Islet precursor cell (in vitro differentiated cells): ENCODE measurements at places on chromosomes 7 and 10.

DNA sequence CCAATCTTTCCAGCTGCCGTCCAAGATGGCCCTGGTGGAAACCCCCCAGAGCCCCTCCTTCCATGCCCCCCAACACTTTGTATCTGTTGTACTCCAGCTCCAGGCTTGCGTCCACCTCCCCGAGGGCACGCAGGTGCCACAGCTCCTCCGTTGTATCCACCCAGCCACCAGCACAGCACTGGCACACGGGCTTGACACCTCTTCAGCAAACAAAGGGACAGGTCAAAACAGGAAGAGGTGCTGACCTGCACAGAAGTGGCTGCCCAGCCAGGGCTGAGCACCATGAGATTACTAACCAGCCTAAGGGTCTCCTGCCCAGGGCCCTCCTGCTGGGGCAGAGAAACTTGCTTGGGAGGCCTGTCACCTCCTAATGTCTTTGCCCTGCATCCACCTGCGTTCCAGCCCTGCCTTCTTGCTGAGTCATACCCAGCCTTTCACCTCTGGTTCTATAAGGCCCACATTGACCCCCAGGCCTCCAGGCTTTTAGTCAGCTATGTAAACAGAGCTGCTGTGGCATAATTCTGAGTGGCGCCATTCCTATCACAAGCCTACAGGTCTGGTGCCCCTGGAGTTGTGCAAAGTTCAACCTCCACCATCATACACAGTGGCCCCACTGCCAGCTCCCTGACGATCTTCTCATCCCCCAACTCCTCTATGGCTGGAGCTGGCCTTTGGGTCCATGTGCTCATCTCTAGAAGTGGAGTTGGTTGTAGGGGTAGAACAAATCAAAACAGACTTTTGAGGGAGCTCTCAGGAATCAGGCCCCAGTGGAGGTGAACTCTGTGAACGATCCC, 20.9 kb downstream of the SLC29A3 start:
- DNase-seq: peak; percentile 96

DNA sequence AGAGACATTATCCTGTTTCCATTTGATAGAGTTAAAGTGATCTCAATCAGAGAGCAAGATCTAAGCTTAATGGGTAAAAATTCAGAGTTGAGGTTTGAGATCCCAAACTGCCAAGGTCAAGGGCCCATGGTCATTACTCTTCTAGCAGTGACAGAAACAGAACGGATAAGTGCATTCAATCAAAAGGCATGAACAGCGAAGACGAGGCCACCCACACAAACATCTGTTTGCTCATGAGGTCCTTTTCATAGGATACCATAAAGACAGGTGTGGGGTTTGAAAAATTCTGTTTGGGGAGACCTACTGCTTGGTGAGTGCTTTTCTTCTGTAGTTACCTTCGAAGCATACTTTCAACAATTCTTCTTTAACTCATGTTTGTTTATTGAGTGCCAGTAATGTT, 58.3 kb downstream of the SEMA3C start:
- DNase-seq: no peak

GRCh38 chr7:48426331-48426965, 255.2 kb downstream of the ABCA13 start:
- DNase-seq: no peak

GRCh38 chr10:84825330-84825729, 496.9 kb downstream of the CCSER2 start:
- peak; percentile 94 for DNase-seq

GRCh38 chr7:44272456-44272855, 52.9 kb downstream of the CAMK2B start:
- no peak for DNase-seq

- no peak for DNase-seq
These were observed 12.2 kb upstream of the CPA1 start for GRCh38 chr7:130367836-130368746.

GRCh38 chr7:124152859-124153692, 120.2 kb upstream of the TMEM229A start:
- peak; percentile 71 for DNase-seq

DNA sequence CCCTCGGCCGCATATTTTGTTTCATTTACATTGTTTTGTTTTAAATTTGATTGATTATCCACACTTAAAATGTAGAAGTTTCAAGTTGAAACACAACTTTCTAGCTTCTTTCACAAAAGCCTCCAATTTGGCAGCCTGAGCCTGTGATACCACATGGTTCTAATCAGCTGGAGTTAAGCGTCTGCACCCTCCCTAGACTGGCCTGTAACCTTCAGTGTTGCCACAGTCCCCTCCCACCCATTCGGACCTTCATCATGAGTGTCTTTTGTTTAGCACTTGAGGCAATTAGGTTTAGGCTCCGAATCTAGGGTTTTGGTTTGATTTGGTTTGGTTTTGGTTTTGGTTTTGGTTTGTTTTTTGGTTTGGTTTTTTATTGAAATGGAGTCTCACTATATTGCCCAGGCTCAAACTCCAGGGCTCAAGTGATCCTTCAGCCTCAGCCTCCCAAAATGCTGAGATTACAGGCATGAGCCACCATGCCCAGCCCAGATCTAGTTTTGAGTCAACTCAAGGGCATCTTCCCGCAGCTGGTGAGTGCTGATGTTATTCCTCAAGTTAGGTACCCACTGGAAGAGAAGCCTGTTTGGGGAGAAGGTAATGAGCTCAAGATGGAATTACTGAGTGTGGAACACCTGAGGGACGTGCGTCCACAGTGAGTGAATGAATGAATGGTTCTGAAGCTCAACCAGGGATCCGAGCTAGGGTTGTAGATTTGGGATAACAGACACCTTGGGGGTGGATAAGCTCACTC, 201.4 kb downstream of the HECW1 start:
- no peak for DNase-seq

GRCh38 chr10:95350219-95350829, 59.5 kb upstream of the PDLIM1 start:
- no peak for DNase-seq

DNA sequence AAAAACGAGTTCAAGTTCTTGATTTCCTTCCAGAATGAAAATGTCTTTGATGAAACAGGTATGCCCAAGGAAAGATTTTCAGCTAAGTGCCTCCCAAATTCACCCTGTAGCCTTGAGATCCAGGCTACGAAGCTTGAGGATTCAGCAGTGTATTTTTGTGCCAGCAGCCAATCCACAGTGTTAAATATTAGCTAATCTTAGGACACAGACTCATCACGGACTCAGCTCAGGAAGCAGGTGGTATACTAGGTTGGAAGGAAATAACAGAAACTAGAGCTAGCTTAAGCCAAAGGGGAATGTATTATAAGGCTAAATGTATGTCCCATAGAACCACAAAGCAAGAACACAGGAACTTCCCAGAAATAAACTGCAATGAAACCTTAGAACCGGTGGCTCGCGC, 151.0 kb upstream of the PRSS1 start:
- no peak for DNase-seq

DNA sequence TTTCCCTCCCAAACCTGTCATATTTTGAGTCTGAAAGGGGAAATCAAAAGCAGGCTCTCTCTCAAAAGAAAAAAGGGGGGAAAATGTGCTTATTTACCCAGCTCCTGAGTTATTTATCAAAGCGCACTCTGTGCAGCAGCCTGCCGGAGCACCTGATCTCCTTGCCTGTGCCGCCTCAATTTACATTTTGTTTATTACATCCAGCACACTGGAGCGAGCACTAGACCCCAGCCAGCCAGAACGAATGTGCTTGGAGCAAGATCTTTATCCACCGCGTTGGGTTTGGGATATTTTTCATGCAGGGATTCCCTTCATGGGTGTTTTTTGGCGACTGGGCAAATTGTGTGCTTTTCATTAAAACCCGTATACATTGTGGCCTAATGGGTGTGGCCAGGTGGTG, 161.9 kb upstream of the INSYN2A start:
- no peak for DNase-seq

DNA sequence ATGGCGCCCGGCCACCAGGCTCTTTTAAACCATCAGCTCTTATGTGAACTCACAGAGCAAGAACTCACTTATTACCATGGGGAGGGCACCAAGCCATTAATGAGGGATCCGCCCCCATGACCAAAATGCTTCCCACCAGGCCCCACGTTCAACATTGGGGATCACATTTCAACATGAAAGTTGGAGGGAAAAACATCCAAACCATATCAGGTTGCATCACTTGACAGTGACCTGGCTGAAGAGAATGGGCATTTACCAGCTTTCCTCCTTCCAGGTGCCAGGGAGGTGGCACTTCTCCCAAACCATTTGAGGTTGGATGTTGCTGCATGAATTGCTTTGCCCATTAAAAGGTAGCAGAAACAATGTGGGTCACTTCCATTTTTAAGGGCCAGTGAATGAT, 115.6 kb upstream of the TNS3 start:
- DNase-seq: no peak

DNA sequence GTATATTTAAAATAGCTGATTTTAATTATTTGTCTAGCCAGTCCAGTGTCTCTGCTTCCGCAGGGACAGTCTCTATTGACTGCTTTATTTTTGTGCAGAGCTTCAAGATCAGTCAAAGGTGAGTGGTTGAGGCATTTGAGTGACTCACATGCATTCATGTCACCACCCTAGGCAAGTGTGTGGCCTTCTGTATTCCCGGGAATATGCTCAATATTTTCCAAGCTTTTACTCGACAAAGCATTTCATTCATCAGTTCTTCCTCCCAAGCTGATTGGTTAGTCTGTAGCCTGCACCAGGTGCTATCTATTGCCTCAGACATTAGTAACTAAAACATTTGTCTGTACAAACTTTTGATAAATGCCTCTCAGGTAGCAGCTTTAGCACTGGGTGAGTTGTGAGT, 471.5 kb upstream of the NRG3 start:
- DNase-seq: peak; percentile 53

DNA sequence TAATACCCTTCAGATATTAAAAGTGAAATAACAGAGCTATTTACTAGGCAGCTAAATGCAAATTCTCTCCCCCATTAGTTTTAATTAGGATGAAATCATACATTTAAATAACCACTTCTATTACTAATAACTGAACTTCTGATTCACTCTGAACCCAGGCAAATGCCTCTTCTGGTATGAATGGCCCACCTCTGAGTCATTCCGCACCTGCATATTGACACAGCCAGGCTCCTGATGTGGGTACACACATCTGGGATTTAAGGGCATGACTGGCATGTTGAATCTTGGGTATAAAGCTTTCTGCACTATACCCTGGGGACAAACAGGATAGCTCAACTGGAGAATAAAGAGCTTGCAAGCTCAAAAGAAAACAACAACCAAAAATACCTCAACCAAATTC, 140.9 kb downstream of the AUTS2 start:
- no peak for DNase-seq

- DNase-seq: no peak
These were observed 5.1 kb upstream of the ZNF775 start for GRCh38 chr7:150374026-150374425.

DNA sequence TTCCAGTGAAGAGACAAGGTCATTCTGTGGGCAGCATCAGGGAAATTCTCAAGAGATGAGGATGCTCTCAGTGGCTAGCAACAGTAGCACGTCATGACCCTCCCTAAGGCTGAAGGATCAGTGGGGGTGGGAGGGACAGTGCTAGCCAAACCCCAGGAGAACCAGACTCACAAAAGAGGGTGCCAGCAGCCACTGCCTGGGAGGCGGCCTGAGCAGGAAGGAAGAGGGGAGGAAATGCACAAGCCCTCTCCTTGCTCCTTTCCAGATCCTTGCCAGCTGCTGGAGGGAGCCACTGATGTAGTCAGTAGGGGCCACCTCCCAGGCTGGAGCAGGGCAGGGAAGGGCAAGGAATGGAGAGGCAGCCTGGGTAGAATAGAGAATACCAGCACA, 302.7 kb downstream of the RPS24 start:
- peak; percentile 66 for DNase-seq

GRCh38 chr10:124028700-124029480, 64.5 kb downstream of the CHST15 start:
- DNase-seq: no peak

DNA sequence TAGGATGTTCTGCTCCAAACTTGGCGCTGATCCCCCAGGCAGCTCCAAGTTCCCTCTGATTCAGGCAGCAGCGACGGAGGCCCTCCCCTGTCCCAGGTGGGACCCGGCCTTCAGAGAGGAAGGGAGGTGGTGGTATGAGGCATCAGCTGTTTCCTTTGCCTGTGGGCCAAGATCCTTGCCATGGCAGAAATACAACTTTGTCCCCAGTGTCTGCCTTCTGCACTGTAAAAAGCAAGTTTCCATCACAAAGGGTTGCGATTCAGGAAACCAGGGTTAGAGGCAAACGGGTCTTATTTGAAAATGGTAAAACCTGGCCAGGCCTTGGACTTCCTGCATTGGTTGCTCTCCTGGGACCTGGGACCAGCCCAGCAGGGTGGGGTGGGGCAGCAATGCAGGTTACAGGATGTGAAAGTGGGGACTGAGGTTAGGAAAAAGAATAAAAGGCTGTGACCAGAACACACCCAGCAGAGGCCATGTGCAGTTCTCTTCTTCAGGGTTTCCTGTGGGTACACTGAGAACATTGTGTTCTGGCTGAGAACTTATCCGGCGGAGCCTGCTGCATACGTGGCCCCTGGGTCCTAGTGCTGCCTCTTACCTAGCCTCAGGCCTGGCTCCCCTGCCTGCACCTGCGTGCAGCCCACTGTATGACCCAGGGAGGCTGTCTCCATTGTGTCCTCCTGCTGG, 25.1 kb upstream of the DDIT4 start:
- DNase-seq: peak; percentile 82

DNA sequence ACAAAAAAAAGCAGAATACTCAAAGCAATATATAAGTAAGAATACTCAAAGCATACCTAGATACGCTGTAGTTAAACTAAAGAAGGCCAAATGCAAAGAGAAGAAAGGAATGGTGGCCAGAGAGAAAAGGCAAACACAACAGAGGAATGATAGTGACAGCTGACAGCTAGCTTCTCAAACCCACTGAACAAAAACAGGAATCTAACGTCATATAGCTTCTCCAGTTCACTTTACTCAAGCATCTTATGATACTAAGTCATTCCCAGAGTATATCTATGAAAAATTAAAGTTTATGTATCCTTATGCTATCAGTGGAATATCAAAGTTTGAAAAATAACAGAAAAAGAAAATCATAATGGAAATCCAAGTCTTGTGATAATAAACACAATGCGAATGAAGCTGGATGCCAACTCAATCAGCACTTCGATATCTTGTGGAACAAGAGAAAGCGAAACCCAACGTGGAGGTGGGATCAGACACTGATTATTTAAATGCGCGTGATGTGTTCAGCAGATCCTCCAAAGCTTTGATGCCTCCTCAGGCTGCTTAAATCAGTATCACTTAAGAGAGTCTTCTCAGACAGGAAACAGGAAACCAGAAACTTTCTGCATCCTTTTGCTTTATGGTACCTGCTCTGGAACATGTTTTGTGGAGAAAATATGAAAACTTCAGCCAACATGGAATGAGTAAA, 102.8 kb downstream of the PIP4K2A start:
- no peak for DNase-seq

DNA sequence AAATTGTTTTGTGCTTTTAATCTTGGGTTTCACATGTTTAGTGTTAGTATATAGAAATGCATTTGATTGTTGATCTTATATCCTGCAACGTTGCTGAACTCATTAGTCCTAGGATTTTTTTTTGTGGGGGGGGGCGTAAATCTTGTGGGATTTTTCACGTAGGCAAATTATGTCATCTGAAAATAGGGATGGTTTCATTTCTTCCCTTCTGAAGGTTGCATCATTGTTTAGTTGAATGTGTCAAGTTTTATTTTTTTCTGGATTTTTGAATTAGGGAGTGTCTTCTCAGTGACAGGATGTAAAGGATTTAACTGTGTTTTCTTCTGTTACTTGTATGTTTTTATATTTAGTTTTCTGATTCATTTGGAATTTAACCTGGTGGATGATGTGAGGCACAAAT, 26.7 kb downstream of the MKLN1 start:
- DNase-seq: no peak
